CD4-positive, alpha-beta memory T cell (primary cell): ENCODE measurements at places on chromosomes 1 and 21. TPM values are rescaled to one million over a fixed set of nuclear protein-coding genes. Genes with fewer than 3 reads are reported as not detected.

GRCh38 chr1:30731806-30732276 lies 8.5 kb upstream of the MATN1 start:
- no peak for DNase-seq

DNA sequence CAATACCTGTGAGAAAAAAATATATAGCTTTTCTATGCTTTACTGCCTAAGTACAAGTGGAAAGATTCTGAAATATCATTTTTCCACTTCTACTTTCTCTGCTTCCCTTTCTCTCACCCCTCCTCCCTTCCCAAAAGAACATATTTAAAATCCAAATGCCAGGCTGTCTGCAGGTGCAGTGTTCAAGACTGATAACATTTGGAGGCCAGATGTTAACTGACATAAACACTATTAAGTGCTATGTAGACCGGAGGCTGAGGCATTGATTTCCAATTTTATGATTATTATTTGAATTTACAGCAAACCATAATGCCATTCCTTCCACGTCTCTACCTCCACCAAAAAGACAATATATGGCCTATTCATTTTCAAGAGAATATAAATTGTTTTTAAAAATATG lies 296.9 kb upstream of the SGIP1 start:
- no peak for DNase-seq

The ATP6V1G3 gene
- not detected for total RNA-seq

The CD247 gene
- total RNA-seq = 341 TPM

- DNase-seq = no peak
Observed at GRCh38 chr1:81308191-81308590, 492.5 kb upstream of the ADGRL2 start.

GRCh38 chr1:228691926-228692325 lies 43.4 kb upstream of the RHOU start:
- DNase-seq = peak; percentile 30

The S100B gene
- not detected for total RNA-seq

The KLHDC8A gene
- not detected for total RNA-seq

The RBM34 gene
- 120 TPM for total RNA-seq
